SK-N-DZ (cell line): ENCODE measurements at places on chromosomes 2 and 18.

- no peak for DNase-seq
These were observed 17.9 kb downstream of the CDH2 start for GRCh38 chr18:28159055-28159454.

DNA sequence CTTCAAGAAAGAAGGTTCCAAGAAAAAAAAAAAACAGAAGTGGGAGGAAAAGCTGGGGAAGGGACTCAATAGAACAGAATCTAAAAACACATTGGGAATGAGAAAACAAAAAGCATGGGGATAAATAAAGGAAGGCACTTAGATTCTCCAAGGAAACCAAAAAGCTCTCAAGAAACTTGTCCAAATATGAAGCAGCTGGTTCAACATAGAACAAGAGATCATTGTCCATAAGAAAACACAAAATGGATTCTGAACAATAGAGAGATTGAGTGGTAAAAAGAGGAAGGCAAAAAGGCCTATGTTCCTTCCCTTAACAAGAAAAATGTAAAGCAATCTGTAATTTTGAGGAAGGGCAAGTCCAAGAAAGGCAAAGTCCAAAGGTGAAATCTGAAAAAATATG, 32.9 kb upstream of the ALK start:
- no peak for DNase-seq

GRCh38 chr2:162926501-162926900, 87.9 kb upstream of the KCNH7 start:
- DNase-seq, result no peak

DNA sequence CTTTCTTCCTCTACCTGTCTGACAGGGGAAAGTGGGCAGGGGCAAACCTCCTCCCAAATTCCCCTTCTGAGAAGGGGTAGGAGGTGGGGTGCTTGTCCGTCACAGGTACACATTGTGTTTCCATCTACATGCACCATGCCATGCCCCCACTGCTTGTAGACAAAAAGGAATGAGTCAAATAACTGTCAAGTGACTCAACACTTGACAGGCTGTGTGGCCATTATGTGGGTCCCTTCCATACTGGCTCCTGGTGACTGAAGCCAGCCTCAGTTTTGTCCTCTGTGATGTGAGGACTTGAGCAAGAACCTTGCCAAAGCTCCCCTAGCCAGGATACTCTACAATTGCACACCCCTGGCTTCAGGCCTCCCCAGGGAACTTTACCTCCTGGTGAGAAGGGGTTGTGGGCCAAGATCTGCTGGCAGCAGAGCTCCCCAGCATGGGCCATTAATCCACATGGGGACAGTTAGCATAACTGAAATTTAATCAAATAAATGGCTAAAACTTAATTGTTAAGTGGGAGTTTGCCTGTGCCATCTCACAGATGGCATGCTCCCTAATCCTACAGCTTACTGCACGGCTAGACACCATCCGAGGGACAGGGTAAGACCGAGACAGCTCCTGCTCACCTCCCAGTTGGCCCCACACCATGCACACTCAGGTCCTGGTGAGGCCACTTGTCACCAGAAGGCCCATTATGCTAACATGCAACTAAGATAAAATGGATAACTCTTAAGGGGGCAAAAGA, 140.2 kb downstream of the BCL11A start:
- DNase-seq, result no peak

GRCh38 chr2:29789911-29790485, 131.4 kb downstream of the ALK start:
- DNase-seq, result peak; percentile 47

GRCh38 chr2:45841752-45842407, 190.4 kb downstream of the PRKCE start:
- peak; percentile 70 for DNase-seq

GRCh38 chr2:43467891-43468290, 127.9 kb downstream of the THADA start:
- no peak for DNase-seq

DNA sequence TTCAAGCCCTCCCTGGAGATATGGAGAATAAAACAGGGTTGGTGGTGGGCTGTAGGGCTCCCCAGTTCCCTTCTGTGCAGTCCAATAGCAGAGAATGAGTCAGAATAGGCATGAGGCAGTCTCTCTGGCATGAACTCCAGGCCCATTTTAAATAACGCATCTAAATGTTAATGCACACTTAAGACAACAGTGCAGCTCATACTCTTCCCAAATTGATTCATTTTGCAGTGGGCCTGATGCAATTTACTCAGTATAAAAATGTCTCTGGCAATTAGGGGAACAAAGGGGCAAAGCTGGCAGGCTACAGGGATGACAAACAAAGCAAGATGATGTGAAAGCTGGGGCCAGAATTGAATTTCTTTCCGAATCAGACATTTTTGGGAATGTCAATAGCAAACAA, 402.8 kb downstream of the CLIP4 start:
- DNase-seq, result peak; percentile 83

- no peak for DNase-seq
These were observed 108.4 kb upstream of the EPHA4 start for GRCh38 chr2:221680548-221680947.

- DNase-seq, result peak; percentile 69
These were observed 107.5 kb downstream of the TMEM18 start for GRCh38 chr2:569681-570080.

GRCh38 chr2:55431982-55432627, 12.4 kb upstream of the CCDC88A start:
- peak; percentile 22 for DNase-seq

DNA sequence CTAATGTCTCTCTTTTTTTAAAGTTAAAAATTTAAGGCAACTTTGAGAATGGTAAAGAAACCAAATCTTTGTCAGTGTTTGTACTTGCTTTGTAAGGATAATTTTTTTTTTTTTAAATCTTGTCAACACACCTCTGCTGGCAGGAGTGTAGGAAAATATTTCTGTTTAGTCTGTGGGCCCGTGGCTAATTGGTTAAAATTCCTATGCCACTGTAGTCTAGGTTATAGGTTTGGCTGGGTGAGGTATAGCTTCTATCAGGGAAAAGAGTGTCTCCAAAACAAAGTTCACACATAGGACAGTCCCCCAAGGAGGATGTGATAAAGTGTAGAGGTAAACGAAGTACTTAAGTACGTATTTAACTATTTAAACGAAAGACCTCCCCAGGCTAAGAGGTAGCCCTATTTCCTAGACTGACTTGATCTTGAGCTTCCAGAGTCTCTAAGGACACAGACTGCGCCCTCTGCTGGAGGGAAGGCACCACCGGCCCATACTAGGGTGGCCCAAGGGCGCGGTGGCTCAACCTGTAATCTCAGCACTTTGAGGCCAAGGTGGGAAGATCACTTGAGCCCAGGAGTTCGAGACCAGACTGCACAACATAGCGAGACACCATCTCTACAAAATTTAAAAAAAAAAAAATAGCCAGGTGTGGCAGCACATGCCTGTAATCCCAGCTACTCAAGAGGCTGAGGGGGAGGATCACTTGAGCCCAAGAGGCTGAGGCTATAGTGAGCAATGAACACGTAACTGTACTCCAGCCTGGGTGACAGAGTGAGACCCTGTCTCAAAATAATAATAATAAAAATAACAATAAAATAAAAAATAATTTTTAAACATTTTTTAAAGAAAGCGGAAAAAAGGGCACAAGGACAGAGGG, 8.9 kb downstream of the TEX44 start:
- DNase-seq, result peak; percentile 73

- DNase-seq, result no peak
These were observed 375.6 kb upstream of the LRATD1 start for GRCh38 chr2:14256890-14257289.

DNA sequence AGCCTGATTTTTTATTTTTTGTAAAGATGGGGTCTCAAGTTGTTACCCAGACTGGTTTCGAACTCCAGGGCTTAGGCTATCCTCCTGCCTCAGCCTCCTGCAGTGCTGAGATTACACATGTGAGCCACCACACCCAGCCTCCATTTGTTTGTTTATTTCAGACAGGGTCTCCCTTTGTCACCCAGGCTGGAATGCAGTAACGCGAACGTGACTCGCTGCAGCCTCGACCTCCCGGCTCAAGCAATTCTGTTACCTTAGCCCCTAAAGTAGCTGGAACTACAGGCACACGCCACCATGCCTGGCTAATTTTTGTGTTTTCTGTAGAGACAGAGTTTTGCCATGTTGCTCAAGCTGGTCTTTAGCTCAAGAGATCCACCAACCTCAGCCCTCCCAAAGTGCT, 27.2 kb downstream of the UBXN4 start:
- no peak for DNase-seq

GRCh38 chr2:234881413-234882241, 70.2 kb upstream of the SH3BP4 start:
- DNase-seq, result peak; percentile 64

- DNase-seq, result no peak
These were observed 184.7 kb upstream of the PXDN start for GRCh38 chr2:1929001-1929400.

DNA sequence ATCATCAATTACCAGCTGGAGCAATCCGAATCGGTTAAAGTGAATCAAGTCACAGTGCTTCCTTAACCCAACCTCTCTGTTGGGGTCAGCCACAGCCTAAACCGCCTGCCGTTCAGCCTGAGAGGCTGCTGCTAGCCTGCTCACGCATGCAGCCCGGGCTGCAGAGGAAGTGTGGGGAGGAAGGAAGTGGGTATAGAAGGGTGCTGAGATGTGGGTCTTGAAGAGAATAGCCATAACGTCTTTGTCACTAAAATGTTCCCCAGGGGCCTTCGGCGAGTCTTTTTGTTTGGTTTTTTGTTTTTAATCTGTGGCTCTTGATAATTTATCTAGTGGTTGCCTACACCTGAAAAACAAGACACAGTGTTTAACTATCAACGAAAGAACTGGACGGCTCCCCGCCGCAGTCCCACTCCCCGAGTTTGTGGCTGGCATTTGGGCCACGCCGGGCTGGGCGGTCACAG, 496 bp upstream of the ITGA4 start:
- peak; percentile 60 for DNase-seq

DNA sequence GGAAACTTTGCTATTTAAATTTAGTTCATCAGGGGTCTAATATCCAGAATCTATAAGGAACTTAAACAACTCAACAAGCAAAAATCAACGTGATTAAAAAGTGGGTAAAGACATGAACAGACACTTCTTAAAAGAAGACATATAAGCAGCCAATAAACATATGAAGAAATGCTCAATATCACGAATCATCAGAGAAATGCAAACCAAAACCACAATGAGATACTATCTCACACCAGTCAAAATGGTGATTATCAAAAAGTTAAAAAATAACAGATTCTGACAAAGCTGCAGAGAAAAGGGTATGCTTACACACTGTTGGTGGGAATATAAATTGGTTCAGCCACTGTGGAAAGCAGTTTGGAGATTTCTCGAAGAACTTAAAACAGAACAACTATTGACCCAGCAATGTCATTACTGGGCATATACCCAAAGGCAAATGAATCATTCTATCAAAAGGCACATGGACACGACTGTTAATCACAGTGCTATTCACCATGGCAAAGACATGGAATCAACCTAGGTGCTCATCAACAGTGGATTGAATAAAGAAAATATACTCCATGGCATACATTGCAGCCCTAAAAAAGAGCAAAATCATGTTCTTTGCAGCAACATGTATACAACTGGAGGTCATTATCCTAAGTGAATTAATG, 189.9 kb downstream of the SLC4A10 start:
- no peak for DNase-seq
